ENCODE measurements at places on chromosomes 1 and 21.

DNA sequence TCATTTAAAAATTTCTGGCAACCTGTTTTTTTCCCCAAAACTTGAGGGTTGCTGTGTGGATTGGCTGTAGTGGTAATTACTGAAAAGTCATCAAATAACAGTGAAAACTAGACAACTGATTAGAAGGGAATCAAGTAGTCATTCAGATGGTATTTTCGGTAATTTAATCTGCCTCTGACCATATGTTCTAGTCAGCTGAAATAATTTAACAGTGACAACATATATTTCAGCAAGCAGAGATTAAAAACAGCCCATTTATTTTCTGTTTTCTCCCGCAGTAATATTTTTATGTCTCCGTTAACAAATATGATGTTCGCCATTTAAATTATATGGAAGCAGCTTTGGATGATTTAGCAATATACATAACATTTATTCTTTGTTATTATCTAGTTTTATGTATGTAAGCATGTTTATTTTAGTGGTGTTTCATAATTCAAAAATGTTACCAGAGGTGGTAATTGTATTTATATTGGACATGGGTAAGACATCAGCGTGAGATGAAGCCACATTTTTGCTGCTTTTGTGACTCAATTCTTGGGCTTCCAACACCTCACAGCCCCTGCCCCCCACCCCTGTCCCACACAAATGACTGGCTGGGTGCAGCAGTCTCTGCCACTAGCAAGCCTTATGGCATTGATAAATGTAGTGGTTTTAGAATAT is 104.4 kb downstream of the GALNT2 start:
- DNase-seq, result no peak

DNA sequence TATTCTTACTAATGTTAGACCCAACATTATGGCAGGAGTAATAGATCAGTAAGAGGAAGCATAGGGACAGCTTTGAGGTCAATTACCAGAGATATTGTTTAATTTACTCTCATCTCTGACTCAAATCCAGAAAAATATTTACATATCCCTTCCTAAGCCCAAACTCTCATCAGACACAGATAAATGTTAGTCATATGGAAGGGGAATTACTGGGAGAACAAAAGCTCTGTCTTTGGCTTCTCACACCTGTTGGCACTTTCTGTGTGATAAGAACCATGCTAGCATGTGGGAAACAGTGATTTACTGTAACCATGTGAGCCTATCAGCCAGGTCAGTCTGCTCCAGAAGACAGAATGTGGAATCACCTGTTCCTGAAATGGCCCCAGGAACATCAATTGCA is 72.4 kb downstream of the DUSP10 start:
- no peak for DNase-seq

DNA sequence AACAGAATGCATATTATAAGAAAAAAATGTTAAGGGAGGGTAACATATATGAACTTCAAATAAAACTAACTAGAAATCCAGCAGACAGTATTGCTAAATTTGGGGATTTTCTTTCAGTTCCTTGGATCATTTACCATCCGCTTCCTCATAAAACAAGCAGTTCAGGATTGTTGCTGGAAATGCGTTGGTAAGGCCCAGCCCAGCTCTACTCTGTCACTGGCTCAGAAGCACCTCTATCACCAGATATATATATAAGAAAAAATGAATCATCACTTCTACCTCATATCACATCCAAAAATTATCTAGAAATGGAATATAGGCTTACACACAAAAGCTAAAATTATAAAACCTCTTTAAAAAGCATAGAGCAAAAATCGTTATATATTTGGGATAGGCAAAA is 28.2 kb upstream of the COG2 start:
- no peak for DNase-seq

- DNase-seq, result peak; percentile 67
Observed at GRCh38 chr1:32992489-32993323, 28.1 kb upstream of the RNF19B start.

- no peak for DNase-seq
Observed at GRCh38 chr21:45611939-45612664, 31.4 kb upstream of the PCBP3 start.

- no peak for DNase-seq
Observed at GRCh38 chr1:46393510-46393909, 607 bp upstream of the FAAH start.

GRCh38 chr1:180498594-180498993 is 3.8 kb downstream of the ACBD6 start:
- no peak for DNase-seq

- DNase-seq, result no peak
Observed at GRCh38 chr1:23576338-23577055, 17.2 kb upstream of the ID3 start.

GRCh38 chr1:100834777-100835660 is 59.6 kb downstream of the EXTL2 start:
- DNase-seq, result no peak

- no peak for DNase-seq
Observed at GRCh38 chr1:19367584-19368041, 55.5 kb downstream of the SLC66A1 start.

GRCh38 chr21:36877741-36878140 is 88.7 kb downstream of the HLCS start:
- DNase-seq, result no peak

DNA sequence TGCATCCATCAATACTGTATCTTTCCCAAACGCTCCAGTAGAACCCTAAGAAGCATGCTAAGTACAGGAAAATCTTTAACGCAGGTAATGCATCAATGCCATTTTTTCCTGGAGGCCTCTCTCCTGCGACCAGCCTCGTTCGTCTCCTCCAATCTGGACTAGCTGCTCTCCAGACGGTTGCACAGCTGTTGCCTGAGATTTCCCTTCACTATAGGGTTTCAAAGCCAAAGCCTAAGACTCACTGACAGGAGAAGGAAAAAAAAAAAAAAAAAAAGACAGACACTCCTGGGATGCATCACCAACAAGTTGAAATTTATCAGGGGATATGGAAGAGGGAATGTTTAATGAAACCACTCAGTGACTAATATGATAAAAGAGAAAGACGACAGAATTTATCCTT is 93.0 kb downstream of the APP start:
- DNase-seq, result no peak

- DNase-seq, result no peak
Observed at GRCh38 chr1:217333939-217334338, 297.0 kb downstream of the GPATCH2 start.

DNA sequence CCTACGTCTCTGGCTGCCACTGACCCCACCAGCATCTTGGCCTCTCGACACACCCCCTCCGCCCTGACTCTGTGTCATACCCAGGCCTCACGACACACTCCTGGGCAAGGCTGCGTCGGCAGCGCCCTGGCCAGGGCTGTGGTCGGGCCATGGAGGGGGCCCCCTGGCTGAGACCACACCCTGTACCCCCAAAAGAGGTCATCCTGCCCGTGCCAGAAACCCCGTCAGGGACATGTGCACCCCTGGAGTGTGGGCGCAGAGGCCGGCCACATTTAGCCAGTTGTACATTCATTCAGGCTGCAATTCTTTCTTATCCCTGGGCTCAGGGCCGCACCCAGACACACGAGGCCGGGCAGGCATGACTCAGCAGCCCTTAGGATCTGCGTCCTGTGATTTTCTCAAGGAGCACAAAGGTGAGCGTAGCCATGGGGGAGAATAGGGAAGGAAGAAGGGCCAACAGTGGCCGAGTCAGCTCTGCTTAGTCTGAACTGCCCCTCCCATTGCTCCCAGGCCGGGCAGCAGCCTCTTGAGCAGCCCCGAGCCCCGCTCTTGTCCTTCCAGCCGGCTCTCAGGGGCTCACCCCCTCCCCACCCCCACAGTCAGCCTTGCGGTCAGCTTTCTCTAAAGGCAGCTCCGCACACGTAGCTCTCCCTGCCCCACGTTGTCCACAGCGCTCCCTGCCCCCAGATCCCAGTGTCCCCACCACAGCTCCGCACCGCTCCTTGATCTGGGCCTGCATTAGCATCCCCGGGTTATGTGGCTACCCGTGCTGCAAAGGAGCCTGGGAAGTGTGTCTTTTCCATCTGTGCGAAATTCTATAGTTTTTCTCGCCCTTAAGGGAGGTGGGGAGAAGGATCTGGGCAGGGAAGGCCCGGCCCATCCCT is 7.9 kb downstream of the CSTB start:
- no peak for DNase-seq

GRCh38 chr1:12184008-12184681 is 17.4 kb downstream of the TNFRSF1B start:
- no peak for DNase-seq

DNA sequence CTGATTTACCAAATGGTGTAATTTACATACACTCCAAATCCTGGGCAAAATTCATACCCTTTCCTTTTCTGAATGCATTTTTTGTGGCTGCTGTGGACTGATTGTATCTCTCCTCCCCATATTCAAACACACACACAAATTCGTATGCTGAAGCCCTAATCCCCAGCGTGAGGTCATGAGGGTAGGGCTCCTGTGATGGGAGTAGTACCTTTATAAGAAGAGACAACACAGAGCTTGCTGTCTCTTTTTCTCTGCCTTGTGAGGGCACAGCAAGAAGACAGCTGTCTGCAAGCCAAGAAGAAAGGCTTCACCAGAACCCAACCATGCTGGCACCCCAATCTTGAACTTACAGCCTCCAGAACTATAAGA is 24.4 kb downstream of the DUSP10 start:
- DNase-seq, result no peak

- no peak for DNase-seq
Observed at GRCh38 chr1:166127003-166127402, 39.8 kb downstream of the FAM78B start.

GRCh38 chr1:162347281-162347680 is 29.4 kb downstream of the SPATA46 start:
- no peak for DNase-seq

DNA sequence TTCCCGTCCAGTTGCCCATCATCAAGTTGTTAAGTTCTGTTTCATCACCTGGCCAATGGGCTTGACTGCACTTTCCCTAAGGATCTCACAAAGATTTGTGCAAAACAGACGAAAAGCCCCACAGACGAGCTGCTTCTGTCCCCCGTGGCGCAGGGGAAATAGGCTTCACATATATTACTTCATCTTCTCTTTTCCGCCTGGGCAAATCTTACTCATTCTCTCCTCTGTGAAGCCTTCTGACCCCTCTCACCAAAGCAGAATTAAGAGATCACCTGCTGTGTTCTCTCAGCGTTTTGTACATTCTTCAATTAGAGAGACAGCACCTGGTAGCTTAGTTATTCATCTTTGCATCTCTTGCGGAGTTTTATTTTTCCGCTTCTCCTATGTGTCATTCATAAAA is 129.8 kb downstream of the IGSF21 start:
- DNase-seq, result no peak

DNA sequence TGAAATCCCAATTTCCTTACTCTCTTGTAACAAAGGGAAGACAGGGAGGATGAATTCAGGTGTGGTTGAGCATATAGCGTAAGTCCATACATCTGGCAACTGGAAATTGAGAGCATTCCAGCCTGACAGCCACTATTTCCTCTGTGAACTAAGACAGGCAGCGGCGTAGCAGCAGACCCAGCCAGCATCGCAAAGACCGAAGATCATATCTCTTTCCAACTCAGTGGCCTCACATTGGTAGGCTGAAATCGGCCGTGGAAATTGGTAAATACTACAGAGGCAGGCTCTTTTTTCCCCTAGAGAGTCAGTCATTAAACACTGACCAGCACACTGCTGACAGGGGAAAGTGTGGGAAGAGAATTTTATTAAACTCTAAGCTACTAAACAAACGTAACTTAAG is 43.4 kb downstream of the TARBP1 start:
- no peak for DNase-seq

DNA sequence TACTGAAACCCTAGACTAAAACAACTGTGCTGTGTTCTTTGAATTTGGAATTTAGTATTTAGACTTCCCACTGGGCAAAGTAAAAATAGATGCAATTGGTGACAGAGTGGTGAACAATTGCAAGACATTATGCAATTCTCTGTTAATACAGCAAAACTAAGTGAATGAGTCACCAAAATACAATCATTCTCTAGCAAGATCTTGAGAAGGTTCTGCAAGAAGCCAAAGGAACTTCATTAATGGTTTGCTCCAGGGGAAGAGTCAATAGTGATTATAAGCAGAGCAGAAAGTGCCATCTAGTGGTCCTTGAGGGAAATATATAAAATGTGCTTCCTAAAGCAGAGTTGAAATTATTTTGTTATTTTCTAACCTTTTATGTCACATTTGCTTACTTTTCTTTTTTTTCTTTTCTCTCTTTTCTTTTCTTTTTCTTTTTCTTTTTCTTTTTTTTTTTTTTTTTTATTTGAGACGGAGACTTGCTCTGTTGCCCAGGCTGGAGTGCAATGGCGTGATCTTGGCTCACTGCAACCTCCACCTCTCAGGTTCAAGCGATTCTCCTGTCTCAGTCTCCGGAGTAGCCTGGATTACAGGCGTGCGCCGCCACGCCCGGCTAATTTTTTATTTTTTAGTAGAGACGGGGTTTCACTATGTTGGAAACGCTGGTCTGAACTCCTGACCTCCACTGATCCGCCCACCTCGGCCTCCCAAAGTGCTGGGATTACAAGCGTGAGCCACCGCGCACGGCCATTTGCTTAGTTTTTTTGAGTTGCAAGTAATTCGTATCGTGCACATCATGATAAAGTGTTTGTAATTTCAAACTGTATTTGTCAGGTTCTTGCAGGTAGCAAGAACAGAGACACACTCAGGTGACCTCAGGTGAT is 99.2 kb downstream of the CTH start:
- DNase-seq, result no peak

DNA sequence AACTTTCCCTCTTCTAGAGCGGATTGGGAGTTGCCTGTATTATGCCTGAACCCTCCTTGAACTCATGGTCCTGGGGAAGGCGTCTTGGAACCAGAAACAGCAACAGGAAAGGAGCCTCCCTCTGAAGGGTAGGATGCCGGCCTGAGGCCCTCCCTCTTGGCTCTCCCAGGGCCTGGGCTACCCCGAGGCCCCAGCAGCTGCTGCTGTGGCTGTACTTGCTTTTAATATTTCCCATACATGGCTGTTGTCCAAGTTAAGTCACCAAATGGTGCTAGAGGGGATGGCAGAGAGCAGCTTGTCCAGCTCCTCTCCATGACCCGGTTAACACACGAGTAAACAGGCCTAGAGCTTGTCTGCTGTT is 10.5 kb downstream of the CHRNB2 start:
- no peak for DNase-seq

GRCh38 chr1:241992734-241993133 is 6.2 kb downstream of the MAP1LC3C start:
- DNase-seq, result no peak

- no peak for DNase-seq
Observed at GRCh38 chr1:182563095-182563494, 26.0 kb downstream of the RNASEL start.

DNA sequence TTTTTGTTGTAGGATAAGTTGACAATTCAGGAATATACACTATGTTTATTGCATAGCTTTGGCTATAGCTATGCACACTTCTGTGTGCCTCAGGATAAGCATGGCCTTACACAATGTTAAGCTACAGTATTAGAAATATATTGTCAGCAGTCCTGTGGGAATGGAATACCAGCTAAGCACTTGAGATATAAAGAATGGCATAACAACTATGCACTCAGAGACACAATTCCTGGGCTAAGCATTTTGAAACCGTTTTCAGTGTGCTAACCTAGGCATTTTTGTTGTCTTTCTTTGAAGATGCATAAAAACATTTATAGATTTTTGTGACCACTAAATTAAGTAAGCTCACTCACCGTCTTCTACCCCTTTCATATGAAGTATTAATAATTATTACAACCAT is 46.8 kb downstream of the TMPRSS15 start:
- DNase-seq, result no peak
